ENCODE measurements at places on chromosomes 6 and 20. TPM values are rescaled to one million over a fixed set of nuclear protein-coding genes. Genes with fewer than 3 reads are reported as not detected.

MAS1 gene
- total RNA-seq: not detected

RAET1E gene
- total RNA-seq: not detected

CDYL gene
- 24.4 TPM for total RNA-seq

L3MBTL1 gene
- 6.5 TPM for total RNA-seq

RIMS4 gene
- total RNA-seq: not detected

DNA sequence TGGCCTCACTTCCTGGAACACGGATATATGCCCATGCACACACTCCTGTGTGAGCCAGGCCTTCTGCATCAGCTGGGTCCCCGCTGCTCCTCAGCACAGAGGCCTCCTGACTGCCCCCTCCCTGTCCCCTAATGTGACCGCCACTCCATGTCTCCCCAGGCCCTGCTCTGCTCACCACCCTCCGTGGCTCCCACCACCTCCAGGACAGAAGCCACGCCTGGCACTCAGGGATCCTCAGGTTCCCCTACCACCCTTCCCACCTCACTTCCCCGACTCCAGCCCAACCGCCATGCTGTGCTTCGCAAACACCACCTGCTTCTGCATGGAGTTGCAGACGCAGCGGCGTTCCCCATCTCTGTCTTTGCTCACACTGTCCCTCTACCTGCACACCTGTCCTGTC lies 4.3 kb upstream of the SRC start:
- no peak for DNase-seq

- DNase-seq: no peak
Observed at GRCh38 chr6:48817333-48818051, 645.6 kb downstream of the MMUT start.

- DNase-seq: no peak
Observed at GRCh38 chr6:145670311-145670710, 65.0 kb downstream of the EPM2A start.

GRCh38 chr20:55160996-55161395 lies 685.6 kb downstream of the DOK5 start:
- no peak for DNase-seq

GRCh38 chr6:168413018-168413720 lies 27.8 kb upstream of the SMOC2 start:
- no peak for DNase-seq

DNA sequence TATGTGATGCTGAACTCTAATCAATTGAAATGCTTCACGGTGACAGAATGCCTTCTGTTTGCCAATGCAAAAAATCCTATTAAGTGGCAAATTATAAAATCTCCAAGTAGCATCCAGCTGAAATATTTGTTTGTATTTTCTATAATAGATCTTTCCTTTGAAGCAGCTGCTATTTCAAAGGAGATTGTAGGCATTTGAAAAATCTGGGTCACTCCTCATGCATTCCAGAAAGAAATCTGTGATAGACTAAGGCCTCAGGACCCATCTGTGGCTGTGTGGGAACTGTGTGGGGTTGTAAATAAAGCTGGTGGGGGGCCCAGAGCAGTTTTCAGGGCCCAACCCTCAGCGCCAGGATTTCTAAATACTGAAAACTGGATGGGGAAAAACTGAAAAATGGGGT lies 216.9 kb upstream of the ARG1 start:
- DNase-seq: no peak

DNA sequence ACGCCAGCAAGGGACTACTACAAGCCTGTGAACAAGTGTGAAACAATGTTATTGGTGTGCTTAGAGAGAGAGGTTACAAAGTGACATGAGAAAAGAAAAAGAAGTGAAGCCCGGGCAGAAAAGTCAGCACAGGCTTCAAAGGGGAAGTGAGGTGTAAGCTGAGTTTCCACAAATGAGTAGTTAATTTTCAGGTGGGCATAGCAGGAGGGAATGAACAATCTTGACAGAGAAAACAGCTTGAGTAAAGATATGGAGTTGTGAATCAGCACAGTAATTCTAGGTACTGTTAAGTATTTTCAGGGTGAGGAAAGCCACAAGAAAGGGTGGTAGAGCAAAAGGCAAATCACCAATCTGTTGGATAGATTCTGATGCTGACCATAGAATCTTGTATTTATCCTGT lies 4.3 kb downstream of the KCNQ5 start:
- DNase-seq: peak; percentile 42

GRCh38 chr6:118641042-118641441 lies 10.3 kb downstream of the CEP85L start:
- no peak for DNase-seq
